ENCODE measurements at places on chromosomes 5 and 9.

GRCh38 chr5:157219491-157220271, 39.0 kb downstream of the ITK start:
- DNase-seq = no peak

- no peak for DNase-seq
These were observed 36.0 kb upstream of the OLFM1 start for GRCh38 chr9:135051316-135052038.

GRCh38 chr5:21792748-21793147, 1060.4 kb downstream of the CDH12 start:
- DNase-seq = no peak

DNA sequence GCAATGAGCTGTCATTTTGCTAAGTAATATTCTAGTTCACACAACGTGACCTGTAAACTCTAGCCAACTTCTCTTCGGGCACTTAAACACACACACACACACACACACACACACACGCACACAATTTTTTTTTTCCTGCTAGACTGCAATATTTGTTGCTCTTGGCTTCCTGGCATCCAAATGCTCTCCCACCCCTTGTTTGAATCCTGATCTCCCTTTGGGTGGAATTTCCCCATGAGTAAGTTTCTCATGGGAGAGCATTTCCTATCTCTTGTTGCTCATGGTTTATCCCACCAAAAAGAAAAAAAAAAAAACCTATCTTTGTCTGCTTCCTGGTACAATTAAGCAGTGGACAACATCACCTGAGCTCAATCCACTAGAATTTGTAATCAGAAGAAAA, 54.7 kb upstream of the TSLP start:
- no peak for DNase-seq

DNA sequence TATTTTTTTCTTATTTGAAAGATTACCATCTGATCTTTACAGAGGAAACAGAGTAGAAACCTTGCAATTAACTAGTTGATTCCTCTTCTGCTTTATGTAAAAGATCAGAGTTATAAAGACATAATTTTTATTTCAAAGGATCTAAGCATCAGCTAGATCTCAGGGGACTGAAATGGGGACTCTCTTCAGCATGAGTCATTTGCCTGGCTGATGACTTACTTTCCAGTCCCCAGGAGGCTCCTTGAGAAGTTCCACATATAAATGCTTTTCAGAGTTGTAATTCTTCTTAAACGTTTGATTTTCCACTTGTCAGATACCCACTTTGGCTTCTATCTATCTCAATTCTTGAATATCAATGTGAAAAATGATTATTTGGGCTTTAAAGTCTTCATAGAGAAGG, 389.4 kb downstream of the RAB3C start:
- no peak for DNase-seq

DNA sequence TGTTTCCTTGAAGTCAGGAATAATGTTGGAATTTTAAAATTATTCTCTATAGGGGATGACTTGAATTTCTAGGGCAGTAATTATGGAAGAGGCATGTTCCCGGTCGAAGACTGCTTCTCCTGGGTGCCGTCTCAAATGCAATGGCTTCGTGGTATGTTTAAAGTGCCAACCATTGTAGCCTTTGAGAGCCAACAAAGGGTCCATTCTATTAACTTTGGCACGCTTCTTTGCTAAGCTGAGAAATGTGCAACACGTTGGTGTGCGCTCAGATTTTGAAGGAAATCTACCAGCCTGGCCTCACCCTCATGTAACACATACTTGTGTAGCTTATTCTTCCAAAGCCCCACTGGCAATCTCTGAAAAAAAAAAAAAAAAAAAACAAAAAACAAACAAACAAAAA, 221.2 kb upstream of the ANKH start:
- no peak for DNase-seq

- no peak for DNase-seq
These were observed 103.1 kb upstream of the TXNDC8 start for GRCh38 chr9:110440796-110441195.

DNA sequence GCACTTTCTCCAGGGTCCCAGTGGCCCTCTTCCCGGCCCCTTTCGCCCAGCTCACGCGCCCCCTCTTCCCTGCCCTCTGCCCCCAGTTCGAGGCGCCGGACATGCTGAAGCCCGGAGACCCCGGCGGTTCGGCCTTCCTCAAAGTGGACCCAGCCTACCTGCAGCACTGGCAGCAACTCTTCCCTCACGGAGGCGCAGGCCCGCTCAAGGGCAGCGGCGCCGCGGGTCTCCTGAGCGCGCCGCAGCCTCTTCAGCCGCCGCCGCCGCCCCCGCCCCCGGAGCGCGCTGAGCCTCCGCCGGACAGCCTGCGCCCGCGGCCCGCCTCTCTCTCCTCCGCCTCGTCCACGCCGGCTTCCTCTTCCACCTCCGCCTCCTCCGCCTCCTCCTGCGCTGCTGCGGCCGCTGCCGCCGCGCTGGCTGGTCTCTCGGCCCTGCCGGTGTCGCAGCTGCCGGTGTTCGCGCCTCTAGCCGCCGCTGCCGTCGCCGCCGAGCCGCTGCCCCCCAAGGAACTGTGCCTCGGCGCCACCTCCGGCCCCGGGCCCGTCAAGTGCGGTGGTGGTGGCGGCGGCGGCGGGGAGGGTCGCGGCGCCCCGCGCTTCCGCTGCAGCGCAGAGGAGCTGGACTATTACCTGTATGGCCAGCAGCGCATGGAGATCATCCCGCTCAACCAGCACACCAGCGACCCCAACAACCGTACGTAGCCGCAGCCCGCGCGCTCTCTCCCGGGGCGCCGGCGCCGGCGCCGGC, 1.0 kb downstream of the PRDM6 start:
- DNase-seq = no peak
